Sigmoid colon (tissue), 7 donors: ENCODE measurements at places on chromosomes 4 and X. TPM values are rescaled to one million over a fixed set of nuclear protein-coding genes. Genes with fewer than 3 reads are reported as not detected.

DNA sequence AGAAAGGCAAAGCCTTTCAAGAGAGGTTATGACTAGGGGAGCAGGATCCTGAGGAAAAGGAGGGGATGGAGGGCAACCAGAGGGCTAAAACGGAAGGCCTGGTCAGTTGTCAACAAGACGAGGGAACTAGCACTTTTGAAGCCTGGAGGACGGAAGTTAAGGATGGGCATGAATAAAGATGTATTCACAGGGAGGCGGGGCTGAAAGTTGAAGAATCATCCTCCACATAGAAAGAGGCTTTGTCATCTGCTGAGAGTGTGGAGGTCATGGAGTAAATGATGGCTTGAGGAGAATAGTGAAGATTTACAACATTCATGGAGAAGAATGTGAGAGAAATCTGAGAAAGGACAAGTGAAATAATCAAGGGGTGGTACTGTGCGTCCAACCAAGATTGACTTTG lies 137.5 kb downstream of the MAGEB17 start:
- DNase-seq, result no peak

- DNase-seq, result no peak
Measured at GRCh38 chr4:113327494-113327893, 278.0 kb downstream of the ANK2 start.

Gene CCDC110
- total RNA-seq, result 5.5 TPM

GRCh38 chr4:114601304-114602052 lies 2.9 kb downstream of the UGT8 start:
- DNase-seq, result no peak

GRCh38 chr4:35986537-35986936 lies 257.8 kb downstream of the ARAP2 start:
- no peak for DNase-seq

GRCh38 chrX:150649096-150649870 lies 43.9 kb upstream of the MTMR1 start:
- peak; percentile 76 for DNase-seq

GRCh38 chr4:130545171-130545570 lies 1449.2 kb downstream of the C4orf33 start:
- no peak for DNase-seq

- DNase-seq, result no peak
Measured at GRCh38 chrX:50536955-50537354, 66.3 kb upstream of the DGKK start.

- DNase-seq, result no peak
Measured at GRCh38 chr4:89486673-89487072, 179.1 kb upstream of the GPRIN3 start.

- peak; percentile 86 for DNase-seq
Measured at GRCh38 chr4:176277162-176277904, 8.3 kb upstream of the ASB5 start.

DNA sequence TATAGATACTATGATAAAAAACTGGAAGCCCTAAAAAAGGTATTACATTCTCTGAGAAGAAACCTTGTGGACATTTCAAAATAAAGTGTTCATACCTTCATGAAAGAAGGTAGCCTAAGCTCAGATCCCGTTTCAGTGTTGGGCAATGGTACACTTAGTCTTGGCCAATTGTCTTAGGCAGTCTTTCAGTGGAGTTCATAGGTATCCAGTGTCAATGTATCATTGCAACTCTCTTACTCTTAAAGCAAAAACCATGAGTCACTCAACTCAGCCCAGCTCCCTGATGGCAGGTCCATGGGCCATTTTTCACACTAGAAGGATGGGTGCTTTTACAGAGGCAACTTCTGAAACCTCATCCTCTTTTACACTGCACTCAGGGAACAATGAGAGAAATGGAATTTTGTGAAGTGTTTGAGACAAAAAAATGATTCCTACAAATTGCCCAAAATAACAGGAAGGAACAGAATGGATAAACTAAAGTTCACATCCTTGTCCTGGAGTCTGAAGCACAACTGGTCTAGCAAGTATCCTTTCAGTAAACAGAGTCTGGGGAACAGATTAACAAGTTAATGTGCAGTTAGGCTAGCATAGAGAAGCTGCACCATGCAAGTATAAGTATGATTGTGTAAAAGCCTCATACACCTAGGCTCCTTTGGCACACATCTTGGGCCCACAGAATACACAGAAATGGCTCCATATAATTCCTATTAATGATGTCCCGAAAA lies 7.0 kb upstream of the ZNF827 start:
- no peak for DNase-seq

GRCh38 chrX:69088171-69088938 lies 76.9 kb downstream of the PJA1 start:
- no peak for DNase-seq

- no peak for DNase-seq
Measured at GRCh38 chrX:42616981-42617380, 161.0 kb downstream of the PPP1R2C start.

DNA sequence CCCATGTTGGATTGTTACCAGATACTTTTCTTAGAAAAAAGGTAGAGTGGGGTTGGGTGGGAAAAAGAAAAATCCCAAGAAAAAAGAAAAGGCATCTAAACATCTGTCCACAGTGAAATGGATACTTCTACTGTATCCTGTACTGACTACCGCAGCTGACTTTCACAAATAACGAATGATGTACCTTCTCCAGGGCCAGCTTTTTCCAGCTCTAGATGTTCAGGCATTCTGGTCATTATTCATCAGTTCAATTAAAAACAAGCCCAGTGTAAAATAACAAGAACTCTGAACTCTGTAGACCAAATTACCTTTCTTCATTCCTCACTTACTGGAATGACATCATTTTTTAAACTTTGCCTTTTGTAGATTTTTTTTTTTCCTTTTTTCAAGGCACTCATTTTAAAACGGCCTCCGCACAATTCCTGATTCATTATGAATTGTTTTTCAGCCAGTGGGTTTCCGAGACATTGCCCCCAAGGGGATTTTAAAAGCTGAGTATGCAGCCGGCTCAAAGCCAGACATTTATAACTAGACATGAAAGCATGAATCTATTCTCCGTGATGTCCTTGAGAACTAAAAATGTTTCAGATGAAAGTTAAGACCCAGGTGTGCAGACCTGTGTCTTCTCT lies 113.5 kb downstream of the PRKX start:
- no peak for DNase-seq

Gene ASMT
- total RNA-seq, result not detected
